ENCODE measurements at places on chromosomes 3 and 15.

DNA sequence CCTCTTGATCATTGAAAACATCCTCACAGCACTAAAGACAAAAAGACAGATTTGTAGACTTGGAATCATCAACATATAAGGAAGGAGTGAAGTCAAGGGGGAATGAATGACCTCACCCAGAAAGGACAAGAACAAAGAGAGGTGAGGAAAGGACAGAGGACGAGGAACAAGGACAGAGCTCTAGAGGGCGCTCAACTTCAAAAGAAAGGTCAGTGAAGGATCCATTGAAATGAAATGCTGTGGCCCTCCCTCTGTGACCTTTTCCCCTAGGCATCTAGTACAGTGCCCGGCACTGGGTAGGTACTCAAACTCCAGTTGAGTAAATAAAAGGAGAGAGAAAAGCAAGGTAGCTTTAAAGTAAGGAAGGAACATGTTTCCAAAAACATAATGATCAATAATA is 2.6 kb downstream of the ATP8B4 start:
- DNase-seq, result no peak

DNA sequence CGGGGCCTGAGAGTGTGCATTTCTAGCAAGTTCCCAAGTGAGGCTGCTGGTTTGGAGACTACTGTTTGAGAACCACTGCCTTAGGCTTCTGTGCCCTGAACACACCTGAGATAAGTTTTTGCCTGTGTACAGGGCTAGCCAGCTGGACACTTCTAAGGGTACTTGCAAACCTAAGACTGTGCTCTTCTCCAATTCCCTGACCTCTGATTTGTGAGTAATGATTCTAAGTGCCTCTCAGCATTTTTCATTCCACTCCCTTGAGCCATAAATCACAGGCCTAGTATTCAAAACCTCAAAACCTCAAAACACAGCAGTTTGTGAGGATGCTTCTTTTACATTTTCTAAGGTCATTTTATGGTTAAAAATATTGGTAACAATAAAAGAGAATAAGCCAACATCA is 148.4 kb downstream of the CHST2 start:
- DNase-seq, result no peak

GRCh38 chr15:74062236-74062635 is 20.1 kb downstream of the GOLGA6A start:
- DNase-seq, result no peak

GRCh38 chr3:172315401-172316091 is 132.7 kb downstream of the GHSR start:
- DNase-seq, result no peak

DNA sequence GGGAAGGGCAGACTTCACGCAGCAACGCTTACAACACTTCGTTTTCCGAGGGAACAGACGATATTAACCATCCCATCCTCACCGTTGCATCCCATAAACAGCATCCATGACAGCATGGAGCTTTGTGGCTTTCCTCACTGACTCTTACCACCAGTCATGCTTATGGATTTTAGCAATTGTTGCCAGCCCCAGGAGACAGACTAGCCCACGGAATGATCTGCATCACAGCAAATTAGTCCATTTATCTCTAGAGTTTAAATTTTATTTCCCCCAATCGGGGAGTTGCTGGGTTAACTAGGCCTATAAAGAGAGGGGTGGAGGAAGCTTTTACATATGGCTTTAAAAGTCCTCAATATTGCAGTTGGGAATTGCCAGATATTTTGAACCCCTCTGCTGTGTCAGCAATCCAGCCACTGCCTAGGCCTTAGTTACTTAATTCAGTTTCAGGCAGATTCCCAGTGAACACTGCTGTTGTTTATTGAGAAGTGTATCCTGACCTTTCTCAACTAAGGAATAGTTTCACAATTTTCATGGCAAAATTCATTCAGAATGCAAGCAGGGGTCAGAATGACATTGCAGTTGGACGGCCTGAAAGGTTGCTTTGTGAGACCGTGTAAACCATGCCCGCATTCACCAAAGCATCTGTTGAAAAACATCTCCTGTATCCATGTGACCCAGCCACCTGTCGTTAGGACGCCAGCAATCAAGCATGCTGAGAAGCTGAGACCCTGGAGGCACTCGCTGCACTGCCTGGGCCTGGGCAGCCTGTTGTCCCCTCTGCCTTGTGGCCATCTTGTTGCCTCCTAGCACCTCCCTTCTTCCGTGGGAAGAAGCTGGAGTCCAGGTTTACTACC is 397.4 kb upstream of the TPM1 start:
- no peak for DNase-seq

- DNase-seq, result no peak
Measured at GRCh38 chr3:175187586-175187985, 328.5 kb downstream of the NAALADL2 start.

DNA sequence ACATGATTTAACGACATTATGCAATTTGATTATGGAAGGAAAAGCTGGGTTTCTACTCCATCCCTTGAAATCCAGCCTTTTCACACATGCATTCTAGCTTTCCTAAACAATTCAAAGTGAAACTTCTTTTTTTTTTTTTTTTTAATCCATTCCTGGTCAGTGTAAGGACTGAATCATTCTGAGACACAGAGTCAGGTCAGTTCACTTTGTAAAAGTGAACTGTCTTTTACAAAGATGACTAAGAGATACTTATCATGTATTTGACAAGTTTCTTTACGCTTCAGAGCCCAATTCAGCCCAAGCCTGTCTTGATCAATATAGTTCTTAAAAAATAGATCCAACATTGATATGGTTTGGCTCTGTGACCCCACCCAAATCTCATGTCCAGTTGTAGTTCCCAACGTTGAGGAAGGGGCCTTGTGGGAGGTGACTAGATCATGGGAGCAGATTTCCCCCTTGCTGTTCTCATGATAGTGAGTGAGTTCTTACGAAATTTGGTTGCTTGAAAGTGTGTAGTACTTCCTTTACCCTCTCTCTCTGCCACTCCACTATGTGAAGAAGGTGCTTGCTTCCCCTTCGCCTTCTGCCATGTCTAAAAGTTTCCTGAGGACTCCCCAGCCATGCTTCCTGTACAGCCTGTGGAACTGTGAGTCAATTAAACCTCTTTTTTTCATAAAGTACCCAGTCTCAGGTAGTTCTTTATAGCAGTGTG is 345.6 kb upstream of the THBS1 start:
- no peak for DNase-seq

DNA sequence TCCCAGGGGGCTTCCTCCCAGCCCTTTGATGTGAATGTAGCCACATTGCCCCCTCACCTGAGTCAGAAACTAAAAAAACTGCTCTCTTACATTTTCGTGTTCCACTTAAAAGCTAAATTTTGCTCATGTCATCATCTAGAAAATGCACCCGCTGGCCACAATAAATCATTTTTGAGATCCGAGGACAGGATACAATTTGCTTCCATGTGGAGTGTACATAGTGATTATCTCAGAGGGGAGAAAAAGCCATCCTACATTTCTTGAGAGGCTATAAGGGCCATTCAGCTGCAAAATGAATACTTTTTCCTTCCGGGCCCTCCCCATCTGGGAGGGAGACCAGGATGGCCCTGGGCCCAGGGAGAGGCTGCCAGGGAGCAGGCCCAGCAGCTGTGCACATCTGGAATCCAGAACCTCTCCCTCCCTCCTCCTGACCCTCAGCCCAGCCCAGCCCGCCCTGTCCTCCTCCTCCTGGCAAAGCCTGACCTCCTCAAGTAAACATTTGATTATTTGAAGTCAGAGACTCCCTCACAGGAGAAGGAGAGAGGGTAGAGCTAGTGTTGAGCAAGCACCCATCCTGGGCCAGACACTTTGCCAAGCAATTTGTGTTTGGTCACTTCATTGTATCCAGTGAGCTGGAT is 59.1 kb downstream of the CORO2B start:
- DNase-seq, result no peak

GRCh38 chr3:132231633-132232032 is 85.6 kb upstream of the ACP3 start:
- no peak for DNase-seq

- DNase-seq, result no peak
Measured at GRCh38 chr3:25555695-25556437, 108.8 kb downstream of the TOP2B start.

DNA sequence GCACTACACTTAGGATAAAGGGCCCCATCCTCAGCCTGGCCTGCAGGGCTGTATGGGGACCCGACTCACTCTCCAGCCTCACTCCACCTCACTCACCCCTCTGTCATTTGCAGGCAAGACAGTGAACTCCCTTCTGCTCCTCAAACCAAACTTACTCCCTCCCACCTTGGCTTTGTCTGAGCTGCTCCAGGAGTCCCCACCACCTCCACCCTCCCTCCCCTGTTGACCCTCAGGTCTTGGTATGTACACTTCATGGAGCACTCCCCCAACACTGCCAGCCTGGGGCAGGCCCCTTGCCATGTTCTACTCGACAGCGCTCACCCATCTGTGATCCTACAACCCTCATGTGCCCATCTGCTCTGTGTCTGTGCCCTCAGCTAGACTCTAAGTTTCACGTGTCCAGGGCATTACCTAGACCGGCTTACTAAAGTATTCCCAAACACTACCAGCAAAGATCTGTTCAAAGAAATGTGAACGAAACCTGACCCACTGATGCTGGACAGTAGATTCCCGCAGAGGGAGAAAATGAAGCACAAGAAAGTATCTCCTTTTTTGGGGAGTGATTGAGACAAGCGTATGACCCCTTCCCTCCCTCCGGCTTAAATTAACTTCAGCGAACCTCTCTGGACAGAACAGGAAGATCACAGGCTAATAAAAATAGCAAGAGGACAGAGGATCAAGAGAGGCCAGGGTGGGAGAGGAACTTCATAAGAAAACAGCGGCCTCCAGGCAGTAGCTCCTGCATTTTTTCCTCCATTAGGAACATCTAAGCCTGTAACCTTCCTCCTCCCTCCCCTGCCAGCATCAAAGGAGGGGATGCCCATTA is 113.2 kb downstream of the RFTN1 start:
- no peak for DNase-seq

DNA sequence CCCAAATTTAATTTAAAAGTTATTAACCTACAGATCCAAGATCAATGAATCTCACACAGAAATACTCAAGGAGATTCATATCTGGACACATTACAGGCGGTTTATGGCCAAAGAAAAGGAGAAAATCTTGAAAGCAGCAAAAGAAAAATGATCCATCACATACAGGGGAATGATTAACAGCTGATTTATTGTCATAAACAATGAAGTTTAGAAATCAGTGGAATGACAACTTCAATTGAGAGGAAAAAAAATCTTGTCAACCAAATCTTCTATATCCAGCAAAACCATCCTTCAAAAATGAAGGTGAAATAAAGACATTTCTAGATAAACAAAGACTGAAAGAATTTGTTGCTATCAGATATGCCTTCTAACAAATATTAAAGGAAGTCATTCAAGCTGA is 156.2 kb upstream of the SEMA6D start:
- DNase-seq, result no peak

DNA sequence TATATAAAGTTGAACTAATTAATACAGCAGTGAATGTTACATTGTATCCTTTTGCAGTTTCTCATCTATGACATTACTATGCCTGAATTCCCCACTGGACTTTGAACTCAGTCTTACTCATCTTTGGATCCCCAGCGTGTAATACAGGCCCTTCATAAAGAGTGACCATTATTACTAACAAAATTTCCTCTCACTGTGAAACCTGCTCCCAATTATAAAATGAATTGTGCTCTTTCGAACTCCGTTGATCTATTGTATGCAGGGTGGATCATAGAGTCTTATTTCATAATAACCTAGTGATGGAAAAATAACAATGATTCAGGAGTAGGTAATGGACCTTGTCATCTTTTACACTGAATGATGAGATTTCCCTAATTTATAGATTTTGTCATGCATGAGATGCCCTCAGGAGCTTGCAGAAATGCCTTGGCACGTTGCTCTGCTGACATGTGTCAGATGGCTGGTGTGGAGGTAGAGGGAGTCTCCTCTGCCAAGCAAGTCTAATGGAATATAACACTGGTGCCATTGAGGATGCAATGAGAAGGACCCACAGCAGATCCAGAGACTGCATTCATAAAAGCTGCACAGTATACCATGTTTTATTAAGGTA is 25.5 kb downstream of the B3GNT5 start:
- no peak for DNase-seq

DNA sequence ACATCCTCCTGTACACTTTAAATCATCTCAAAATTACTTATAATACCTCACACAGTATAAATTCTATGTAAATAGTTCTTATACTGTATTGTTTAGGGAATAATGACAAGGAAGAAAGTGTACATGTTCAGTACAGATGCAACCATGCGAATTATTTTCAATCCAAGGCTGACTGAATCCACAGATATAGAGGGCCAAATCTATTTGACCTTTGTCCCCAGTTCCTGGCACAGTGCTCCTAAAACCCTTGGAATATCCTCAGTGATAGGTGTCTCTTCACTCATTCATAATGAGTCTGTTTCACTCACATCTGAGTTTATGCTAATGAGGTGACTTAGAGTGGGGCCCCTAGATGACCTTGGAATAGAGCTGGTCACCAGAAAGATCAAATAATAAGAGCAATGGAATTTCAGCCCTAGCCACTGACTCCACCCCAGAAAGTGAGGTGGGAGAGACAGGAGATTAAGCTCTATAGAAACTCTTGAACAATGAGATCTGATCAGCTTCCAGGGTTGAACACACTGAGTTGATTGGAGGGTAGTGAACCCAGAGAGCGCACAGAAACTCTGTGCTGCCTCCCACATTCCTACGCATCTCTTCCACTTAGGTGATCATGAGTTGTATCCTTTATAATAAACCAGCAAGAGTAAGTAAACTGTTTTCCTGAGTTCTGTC is 65.3 kb downstream of the ADAM10 start:
- no peak for DNase-seq

- DNase-seq, result no peak
Measured at GRCh38 chr3:112514527-112515128, 15.4 kb upstream of the BTLA start.

DNA sequence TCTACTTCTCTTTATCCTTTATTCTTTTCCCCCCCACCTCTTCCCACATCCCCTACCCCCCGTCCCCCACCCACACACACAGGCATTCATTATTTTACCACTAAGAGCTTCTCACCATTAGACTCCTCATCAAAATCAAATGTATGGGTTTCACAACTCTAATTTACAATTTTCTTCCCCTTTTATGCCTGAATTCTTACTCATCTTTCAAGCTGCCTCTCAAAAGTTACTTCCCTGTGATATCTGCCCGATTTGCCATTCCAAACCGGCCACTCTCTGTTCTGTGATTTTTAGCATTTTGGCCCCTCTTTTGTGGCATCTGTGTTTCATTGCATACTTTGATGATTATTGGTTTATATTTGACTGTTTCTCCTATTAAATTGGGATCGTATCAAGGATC is 42.2 kb downstream of the SLC9A9 start:
- DNase-seq, result no peak

GRCh38 chr15:48336940-48337339 is 5.7 kb downstream of the DUT start:
- no peak for DNase-seq

DNA sequence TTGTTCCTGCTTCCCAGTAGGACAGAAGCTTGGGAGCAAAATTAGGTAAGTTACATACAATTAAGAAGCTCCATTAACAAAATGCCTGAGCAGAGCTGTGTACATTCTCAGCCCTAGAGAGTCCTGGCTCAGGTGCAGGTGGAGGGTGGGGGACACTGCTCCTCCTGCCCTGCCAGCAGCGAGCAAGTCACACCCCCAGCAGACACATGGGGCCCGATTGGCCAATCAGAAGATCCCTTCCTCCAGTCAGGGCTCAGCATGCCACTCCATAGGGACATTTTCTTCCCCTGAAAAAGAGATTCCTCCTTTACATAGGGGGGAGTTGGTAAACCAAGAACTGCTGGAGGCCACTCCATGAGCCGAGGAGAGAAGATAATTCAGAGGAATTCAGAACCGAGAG is 62.1 kb downstream of the PLXNA1 start:
- no peak for DNase-seq
